ENCODE measurements at places on chromosomes 2 and 18.

DNA sequence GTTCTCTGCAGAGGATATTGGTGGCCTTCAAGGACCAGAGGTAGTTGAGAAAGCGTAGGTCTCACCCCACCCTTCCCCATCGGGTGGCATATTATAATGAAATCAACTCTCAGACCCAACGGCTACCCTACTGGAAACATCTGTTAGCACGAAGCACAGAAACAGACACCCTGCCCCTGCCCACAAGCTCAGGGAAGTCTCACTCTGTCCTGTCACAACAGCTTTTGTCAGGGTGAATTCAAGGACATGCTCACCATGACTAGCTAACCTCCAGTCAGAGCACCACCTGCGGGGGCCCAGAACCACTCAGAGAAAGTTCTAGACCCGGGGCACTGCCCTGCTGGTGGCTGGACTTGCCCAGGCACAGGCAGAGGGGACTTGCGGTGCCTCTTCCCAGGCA lies 3.5 kb upstream of the B3GNT7 start:
- DNase-seq: no peak

DNA sequence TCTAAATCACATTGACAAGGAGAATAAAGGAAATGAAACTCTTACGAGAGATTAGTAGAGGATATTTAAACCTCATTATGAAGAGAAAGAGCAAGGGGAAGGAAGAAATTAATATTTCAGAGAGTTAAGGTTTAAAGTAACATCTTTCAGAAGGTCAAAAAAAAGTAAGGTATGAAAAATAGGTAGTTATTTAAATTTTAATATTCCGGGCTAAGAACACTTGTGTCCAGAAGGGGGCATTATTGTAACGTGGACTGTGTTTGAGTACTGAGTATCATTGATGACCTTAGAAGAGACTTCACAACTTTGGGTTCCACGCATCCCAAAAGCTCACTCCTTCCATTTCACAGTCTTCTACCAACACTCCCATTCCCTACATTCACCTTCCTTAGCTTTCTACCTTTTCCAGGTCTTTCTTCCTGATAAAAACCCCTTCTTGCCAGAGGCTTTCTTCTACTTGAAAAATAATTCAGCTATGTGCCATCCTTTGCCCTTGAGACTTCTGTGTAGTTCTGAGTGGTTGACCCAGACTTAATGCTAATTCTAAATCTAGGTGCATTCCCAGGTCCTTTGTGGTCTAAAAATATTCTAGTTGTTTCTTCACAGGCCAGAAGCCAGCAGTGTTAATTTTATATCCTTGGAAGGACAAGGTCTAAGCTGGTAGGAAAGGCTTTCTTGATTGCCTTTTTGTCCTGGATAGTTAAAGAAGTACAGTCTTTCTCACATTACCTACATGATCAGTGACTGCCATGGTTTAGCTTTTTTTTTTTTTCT lies 16.5 kb downstream of the DYNC1I2 start:
- no peak for DNase-seq

DNA sequence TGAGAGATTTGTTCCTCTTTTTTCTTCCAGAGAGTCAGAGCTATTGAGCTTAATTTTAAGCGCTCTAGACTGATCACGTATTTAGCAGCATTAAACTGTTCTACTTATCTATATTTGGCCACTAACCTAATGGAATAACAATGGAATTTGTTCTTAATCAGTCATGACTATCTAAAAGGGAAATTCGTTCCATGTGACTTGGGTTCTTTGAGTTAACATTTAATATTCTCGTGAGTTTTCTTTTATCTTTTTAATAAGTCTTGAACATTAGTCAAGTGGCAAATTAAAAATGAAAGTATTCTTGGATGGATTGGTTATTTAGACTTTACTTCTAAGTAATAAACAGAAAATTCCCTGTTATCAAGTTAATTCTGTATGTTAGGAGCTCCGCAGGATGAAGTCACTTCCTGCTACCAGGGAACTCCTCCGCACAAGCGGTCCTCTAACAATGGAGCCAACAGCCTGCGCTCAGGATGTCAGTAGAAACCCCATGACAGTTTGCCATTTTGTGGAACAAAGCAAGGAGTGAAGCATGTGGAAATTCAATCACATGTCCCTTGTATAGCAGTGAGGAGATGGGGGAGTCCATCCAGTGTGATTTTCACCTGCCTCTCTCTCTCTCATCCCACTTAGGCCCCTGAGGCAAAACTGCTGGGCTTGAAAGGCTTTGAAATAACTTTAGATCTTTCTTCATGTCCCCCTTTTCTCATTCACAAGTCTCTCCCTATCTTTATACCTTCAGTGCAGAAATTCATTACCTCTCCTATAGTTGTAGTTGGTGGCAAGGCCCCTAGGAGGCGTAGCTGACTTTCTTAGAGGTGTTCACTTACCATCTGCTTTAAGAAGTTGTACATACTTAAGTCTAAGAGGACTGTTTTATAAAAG lies 138.1 kb downstream of the WDR7 start:
- DNase-seq: peak; percentile 53

DNA sequence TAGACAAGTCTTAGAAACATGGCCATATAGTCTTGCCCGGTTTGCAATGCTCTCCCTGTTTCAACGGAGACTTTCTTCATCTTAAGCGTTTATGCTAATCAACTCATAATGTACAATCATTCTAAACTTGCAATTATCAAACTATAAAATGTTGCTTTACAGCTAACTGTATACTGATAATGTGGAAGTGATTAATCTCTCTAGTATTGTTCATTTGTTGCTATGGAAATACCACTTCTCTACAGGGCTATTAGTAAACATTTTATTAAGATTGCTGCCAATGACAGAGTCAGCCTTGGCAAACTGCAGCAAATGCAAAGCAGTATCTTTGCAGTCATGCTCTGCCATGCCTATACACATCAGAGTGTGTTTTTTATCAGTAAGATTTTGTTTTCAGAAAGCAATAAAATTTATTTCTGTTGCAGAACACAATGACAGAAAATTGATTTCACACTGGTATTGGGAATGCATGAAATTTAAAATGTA lies 1201.8 kb upstream of the CDH2 start:
- peak; percentile 4 for DNase-seq

DNA sequence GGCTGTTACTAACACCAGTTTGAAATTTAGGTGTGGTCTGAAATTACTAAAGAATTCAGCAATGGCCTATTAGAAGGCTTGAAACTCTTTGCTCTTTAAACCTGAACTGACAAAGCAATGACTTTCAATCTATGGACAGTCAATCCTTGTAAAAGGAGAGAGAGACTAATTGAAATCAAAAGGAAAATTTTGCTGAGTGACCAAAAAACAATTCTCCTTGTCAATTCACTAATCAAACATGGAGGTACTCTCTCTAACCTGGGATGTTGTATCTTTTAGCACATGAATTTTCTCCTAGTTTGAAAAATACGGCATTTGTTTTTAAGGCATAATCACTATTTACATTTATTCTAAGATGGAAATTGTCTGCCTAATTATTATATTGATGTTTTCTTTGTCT lies 49.6 kb upstream of the ATIC start:
- DNase-seq: no peak

GRCh38 chr2:52308156-52308555 lies 1276.2 kb upstream of the NRXN1 start:
- DNase-seq: no peak

GRCh38 chr2:26052740-26053139 lies 18.9 kb downstream of the RAB10 start:
- DNase-seq: no peak

DNA sequence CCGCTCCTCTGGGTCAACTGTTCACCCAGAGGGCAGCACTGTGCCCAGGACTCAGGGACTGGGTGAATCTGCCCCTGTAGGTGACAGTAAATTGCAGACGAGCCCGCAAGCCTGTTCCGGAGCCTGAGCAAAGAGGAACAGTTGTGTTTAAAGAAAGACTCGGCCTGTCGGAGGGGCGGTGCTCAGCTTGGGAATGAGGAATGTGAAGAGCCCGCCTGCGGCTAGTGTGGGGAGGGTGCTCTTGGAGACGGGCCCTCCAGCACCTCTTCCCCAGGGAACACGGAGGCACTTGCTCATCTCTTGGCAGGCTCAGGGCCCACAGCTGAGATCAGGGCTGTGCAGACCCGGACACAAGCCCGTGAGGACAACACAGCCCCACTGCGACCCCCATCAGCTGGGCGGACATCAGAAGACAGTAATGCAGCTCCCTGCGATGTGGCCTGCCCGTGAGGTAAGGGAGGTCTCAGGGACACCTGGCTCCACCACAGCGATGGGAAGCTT lies 299.0 kb downstream of the NDUFA10 start:
- no peak for DNase-seq

DNA sequence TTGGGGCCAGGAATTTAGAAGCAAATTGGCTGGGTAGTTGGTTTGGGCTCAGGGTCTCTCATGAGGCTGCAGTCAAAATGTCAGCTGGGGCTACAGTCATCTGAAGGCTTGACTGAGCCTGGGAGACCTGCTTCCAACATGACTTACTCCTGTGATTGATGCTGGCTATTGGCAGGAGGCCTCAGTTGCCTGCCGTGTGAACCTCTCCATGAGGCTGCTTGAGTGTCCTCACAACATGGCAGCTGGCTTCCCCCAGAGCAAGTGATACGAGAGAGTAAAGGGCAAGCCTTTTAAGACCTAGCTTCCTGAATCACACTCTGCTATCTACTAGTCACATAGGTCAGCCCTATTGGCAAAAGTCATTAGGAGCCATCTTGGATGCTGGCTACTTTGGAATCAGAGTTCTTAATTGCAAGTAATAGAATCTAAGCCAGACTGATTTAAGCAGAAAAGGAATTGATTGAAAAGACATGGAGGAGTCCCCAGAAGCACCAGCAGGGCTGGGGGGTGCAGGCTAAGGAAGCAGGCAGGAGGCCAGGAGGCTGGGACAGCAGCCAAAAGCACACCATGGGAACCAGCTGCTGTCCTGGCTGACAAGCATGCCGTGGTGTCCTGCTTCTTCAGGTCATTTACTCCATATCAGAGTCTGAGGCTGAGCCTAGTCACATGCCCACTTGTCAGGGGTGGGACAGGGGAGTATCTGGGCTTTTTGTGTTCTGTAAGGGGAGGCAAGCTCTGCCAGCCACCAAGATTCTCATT lies 7.8 kb upstream of the GIGYF2 start:
- DNase-seq: peak; percentile 40

GRCh38 chr2:235539773-235540172 lies 45.9 kb downstream of the AGAP1 start:
- no peak for DNase-seq
